ENCODE measurements at places on chromosomes 5 and 9.

DNA sequence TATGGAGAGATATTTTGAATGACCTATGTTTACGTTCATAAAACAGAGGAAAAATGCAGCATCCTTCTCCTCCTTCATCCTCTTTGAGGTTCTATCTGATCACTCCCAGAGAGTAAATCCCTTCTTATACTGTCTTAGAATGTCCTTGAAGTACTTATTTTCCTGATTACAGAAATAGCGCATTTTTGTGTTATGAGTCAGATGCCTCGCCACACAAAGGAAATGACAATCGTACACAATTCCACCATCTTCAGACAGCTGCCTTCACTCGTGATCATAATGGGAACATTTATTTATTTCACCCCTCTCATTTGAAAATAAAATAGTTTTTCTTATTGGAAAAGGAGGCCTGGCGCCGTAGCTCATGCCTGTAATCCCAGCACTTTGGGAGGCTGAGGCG is 2.4 kb upstream of the GLT6D1 start:
- no peak for DNase-seq

- DNase-seq: no peak
Observed at GRCh38 chr9:100426189-100426529, 784 bp upstream of the MSANTD3 start.

- no peak for DNase-seq
Observed at GRCh38 chr5:2261004-2261703, 378.4 kb upstream of the IRX4 start.

DNA sequence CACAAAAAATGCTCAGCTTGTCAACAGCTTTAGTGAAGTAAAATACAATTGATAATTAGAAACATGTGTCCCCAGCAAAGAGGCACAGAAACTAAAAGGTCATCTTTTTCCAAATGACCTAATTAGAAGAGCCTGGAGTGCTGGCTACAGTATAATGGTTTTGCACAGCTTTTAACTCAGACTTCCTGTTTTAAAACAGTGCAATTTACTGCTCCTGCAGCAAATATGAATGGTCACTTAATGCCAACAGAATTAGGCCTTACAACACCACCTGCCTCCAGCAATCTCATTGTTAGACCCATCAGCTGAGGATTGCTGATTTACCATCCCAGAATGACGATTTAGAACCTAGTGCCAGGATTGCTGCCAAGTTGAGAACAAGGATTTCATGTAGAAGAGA is 239.3 kb downstream of the CETN3 start:
- DNase-seq: no peak

GRCh38 chr9:124555043-124555442 is 47.8 kb upstream of the NR5A1 start:
- DNase-seq: no peak

GRCh38 chr5:150460781-150461180 is 11.2 kb upstream of the RPS14 start:
- DNase-seq: no peak

- no peak for DNase-seq
Observed at GRCh38 chr5:132749506-132749905, 2.3 kb downstream of the CCNI2 start.

GRCh38 chr5:180950291-180950949 is 38.2 kb upstream of the BTNL3 start:
- DNase-seq: no peak

DNA sequence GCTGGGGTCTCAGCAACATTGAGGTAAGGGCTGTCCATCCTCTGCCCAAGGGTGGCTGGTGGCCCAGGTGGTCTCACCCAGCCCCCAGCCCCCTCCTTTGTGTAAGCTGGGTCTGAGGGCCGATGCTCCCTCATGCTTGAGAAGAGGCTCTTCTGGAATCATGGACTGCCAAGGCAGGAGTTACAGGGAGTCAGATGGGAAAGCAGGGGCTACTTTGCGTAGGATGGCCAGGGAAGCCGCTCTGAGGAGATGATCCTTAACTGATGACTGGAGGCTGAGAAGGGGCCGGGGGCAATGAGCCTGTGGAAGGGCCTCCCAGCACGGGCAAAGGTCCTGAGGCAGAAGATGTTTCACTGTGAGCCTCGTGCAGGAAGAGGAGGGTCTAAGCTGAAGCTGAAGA is 23.7 kb downstream of the NKX2-5 start:
- DNase-seq: no peak

DNA sequence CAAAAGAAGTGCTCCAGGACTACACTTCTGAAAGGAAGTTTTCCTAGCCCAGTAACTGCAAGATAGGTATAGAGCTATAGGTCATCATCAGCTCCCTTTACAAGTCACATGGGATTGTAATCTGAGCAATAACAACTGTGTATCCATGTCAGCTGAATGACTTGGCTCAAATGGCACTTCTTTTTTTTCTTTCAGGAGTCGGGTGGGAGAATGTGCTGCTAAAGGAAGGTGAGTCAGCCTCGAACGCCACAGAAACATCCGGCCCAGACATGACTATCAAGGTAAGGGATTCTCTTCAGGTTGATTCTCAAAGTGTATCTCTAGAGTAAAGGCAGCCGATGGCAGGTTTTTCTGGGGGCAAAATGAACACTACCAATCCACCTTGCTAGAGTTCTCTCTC is 192.2 kb downstream of the C9orf152 start:
- peak; percentile 31 for DNase-seq

DNA sequence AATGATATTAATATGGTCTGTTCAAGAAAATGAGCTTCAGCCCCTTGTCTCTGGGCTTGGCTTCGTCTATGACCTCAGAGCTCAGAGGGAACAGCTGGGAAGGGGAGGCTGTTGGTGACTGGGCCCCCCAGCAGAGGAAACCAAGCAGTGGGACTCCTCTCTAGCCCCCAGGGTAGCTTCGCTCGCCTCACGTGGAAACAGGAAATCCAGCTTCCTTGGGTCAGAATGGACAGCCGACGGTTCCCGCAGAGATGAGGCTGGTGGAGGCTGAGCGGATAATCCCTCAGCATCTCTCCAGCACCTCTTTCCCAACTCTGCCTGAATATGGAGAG is 37.2 kb upstream of the ICE1 start:
- DNase-seq: no peak

DNA sequence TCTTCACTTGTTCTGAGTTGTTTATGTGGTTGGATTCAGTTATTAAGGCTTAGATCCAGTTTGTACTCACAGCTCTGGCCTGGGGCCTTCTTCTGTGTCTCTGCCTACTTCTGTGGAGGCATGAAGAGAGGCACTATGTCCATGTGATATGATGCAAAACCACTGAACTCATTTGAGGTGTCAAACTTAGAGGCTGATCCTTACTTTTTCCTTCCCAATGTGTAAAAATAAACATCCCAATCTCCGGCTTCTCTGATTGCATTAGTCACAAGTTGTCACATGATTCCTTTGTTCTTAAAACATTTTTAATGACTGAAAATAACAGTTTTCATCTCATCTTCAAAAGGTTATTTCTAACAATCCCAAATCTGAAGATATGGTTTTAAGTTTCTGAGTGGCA is 276.0 kb upstream of the RGMB start:
- no peak for DNase-seq

DNA sequence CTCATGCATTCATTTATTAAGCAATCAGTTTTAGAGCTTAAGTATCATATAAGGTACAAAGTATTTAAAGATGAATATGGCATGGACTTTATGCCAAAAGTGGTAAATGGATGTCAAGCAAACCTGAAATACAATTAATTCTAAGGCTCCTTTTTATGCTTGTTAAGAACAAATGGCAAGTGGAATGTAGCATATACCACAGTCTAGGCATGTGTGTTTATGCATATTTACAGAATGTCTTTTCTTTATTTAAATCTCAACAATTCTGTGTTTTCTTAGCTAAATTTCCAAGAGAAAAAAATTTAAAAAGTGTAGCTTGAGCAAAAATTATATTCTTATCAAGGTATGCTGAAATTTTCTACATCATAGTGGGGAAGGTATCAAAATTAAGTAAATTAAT is 39.8 kb downstream of the MPDZ start:
- DNase-seq: no peak

DNA sequence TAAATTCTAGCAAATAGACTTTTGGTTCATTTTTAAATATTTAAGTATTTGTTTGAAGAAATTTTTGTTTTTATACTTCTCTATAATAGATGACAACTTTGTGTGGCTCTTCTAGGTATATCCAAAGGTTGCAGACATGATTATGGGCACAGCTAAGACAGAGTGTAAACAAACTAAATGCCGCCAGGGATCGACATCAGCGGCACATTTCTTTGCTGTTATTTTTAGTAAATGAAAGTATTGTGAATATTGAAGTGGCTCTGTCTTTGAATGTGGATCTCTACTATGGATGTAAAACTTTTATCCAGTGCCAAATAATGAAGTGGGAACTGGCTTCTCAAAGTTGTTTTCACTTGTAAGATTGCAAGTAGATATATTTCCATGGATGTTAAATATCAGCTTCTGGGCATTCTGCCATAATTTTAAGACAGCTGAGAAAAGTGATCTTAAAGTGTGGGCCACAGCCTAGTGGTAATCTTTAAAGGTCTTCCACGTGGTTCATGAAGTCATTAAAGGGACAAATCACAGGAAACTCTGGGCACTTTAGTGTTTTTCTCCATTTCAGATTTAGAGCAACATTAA is 589.9 kb downstream of the ZNF608 start:
- no peak for DNase-seq

DNA sequence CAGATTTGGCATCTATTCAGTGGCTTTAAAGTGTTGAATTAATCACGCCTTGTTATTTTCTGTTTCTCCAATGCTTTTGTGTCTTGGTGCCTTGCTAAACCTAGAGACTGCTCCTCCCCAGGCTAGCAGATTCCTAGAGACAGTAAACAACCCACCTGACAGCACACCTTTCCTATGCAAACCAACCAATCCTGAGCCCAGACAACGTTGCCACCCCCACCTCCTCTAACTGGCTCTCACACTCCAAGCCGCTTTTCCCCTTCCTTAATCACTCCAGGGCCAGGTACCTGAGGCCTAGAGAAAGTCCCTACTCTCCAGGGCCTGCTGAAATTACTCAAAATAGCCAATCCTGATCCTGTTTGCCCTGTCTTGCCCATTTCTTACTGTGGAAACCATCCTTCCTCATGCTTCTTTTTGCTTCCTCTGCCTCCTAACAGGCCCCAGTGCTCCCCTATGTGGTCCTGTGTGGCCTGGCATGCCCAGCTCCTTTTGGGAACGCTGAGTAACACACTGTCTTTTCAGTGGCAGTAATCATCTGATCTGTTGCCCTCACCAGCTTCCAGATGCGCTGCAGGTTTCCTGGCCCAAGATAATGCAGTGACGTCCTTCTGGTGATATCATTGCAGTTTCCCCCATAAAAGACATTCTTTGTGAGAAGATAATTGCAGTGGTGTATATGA is 53.4 kb downstream of the GAS1 start:
- DNase-seq: no peak

DNA sequence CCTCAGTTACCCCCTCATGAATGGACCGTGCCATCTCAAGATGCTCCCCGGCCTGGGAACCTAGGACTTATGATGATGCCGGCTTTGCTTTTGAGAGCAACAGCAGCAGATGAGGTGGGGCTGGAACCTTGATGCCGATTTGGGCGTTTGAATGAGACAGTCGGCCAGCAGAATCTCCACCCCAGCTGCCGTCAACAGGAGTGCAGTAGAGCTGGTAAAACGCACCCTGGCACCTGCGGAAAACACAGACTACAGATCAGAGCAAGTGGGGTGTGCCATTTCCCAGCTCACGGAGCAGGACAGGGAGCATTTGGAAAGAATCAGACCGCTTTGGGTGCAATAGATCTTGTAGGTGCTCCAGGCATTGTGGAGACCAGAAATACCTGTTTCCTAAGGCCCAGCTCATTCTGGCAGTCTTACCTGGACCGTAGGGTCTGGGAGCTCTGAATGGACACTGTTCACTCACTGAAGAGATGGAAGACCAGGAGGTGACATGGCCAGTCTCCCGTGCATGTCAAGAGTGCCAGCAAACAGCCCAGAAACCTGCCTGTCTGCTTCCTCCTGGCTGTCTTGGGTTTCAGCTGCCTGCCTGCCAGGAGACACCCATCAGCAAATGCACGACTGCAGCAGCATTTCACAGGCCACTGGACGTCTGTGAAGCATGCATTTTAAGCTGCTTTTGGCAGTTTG is 317.7 kb upstream of the IRX4 start:
- no peak for DNase-seq

DNA sequence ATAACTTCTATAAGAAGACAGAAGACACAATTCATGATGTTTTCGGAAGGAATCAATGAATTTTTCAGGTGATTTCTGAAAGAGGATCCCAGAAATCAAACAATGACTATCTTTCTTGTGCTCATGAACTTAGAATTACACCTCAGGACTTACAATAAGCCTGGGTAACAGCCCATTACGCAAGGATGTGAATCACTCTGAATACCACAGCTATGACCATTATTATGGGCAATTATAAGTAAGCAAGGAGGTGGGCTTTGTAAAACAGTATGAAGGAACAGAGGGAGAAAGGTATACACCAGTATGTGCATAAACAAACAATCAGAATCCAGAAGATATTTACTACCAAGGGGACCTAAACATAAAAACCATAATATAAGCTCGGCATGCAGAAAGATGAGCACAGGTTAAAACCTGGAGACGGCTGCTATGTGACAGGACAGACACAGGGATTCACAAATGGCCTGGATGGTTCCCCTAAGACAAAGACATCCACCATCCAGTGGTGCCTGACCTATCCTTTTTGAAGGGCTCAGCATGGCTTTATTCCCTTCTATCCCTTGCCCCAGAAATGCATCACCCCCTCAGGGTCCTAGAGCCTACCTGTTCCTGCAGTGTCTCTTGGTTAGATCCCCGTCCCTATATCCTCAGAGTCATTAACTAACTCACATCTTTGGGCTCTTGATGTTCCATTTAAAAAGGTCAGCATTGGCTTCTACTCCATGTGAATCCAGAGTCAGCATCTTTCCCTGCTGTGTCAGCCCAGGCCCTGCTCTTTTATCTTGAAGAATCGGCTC is 21.8 kb upstream of the PPP2CA start:
- DNase-seq: no peak

DNA sequence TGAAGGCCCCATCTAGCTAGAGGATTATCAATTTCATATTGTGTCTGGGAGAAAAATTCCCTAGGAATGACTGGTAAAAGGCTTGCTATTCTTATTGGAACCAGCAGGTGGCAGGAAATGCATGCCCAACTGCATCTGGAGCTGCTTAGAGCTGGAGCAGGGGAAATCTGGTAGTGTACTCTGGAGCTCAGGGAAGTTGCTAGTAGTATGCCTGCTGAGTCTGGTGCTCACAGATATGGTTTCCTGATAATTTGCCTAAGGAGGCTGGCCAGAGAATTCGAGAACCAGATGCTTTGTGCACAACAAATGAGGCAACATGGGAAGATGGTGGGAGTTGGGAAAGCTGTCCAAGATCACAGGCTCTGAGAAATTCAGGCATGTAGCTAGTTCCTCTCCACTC is 53.7 kb downstream of the G3BP1 start:
- peak; percentile 46 for DNase-seq

- no peak for DNase-seq
Observed at GRCh38 chr9:104256696-104257062, 162.6 kb downstream of the SMC2 start.
